ENCODE measurements at places on chromosomes 4 and X.

DNA sequence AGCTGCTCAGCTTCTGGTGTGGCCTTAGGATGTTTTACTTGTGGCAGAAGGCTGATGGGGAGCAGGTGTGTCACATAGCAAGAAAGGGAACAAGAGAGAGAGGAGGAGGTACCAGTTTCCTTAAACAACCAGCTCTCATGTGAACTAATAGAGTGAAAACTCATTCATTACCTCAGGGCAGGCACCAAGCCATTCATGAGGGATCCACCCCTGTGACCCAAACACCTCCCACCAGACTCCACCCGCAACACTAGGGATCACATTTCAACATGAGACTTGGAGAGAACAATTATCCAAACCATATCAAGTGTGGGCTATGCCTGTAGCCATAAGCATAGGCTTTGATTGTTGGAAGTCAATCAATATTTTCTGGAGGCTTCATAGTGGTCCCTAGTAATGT, 56.0 kb downstream of the GSX2 start:
- peak; percentile 52 for DNase-seq

DNA sequence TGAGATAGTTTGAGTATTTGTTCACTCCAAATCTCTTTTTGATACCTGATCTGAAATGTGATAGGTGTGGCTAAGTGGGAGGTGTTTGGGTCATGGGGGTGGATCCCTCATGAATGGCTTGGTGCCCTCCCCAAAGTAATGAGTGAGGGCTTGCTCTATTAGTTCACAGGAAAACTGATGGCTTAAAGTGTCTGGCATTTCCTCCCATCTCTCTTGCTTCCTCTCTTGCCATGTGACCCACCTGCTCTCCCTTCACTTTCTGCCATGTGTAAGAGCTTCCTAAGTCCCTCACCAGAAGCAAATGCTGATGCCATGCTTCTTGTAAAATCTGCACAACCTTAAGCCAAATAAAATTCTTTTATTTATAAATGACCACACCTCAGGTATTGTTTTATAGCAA, 61.1 kb downstream of the MAD2L1 start:
- no peak for DNase-seq

DNA sequence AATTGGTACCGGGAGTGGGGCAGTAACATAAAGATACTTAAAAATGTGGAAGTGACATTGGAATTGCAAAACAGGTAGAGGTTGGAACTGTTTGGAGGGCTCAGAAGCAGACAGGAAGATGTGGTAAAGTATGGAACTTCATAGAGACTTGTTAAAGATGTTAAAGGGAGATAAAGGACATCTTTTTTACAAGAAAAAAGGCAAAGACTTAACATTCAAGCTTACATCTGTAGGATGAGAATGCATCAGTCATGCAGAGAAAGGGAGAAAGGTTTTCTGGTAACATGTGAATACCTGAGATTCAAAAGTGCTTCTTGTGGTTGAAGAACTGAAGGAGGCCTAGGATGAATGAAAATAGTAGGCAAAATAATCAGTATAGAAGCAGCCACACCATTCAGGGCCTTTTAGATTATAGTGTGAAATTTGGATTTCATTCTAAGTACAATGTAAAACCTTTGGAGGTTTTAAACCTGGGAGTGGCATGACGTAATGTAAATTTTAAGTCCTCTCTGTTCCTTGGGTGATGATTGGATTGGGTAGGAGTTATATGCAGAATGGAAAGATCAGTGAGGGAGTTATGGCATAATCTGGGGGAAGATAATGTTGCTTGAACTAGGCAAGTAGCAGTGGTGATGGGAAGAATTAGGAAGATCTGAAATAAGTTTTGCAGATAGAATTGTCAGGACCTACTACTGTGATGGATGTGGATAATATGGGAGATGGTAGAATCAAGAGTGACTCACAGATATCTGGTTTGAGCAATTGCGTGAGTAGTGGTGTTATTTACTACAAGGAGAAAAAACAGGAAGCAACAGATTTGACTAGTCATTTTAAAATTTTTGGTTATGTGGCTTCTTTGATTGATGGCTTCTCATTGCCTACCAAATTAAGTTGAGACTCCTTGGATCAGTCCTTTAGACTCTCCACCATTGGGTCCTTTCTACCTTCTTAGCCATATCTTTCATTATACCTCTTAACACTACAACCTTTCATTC, 138.7 kb downstream of the VSIG4 start:
- no peak for DNase-seq

DNA sequence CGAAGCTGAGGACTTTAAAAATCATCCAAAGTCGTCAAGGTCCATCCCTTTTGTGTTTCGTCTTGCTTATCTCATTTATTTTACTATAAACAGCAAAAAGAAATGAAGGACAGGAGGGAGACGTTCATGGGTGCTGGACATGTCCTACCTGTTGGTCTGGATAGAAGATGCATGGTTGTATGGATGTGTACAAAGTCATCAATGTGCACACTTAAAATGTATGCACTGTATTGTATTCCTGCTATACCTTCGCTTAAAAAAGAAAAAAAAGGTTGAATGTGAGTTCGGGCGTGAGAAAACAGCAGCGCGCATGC, 313 bp upstream of the BLOC1S4 start:
- no peak for DNase-seq

- DNase-seq = no peak
Measured at GRCh38 chrX:6134255-6134654, 94.4 kb downstream of the NLGN4X start.

DNA sequence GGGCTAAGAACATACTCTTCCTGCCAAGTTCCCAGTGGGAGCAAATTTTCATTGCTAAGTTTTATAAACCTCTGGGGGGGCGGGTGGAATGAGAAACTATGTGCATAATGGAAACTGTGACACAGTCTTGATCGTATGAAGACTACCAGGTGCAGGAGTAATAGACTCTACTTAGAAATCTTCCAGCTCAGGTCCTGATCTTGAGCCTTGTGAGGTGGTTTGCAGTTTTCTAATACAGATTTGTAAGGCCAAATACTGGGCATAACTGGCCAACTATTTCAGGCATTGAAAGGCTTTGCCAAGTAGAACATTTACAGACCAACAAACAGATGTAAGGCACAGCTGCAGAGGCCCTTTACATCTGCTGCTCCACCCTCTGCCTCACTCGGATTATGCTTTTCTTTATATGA, 89.7 kb upstream of the CBR4 start:
- DNase-seq = no peak

- no peak for DNase-seq
Measured at GRCh38 chr4:54289316-54289715, 60.2 kb downstream of the PDGFRA start.

GRCh38 chrX:106927700-106928099, 7.5 kb downstream of the CLDN2 start:
- DNase-seq = no peak

- DNase-seq = no peak
Measured at GRCh38 chrX:45771114-45771513, 570.4 kb upstream of the DIPK2B start.

All from NCI-H774 (cell line).